Prostate gland (tissue), 2 donors: ENCODE measurements at places on chromosomes 7 and 10. TPM values are rescaled to one million over a fixed set of nuclear protein-coding genes. Genes with fewer than 3 reads are reported as not detected.
A peak's percentile ranks its signal among the peaks of the same experiment; 100 is the strongest.

- no peak overlapping the region for H3K4me3 ChIP-seq
- no peaks in the 10 kb centered on the region for H3K4me1 ChIP-seq
- no peak for DNase-seq
- no peaks in the 10 kb centered on the region for H3K36me3 ChIP-seq
These were observed 481.4 kb downstream of the GALNT17 start for GRCh38 chr7:71613313-71613712.

- no peak overlapping the region for H3K27ac ChIP-seq
- H3K36me3 ChIP-seq, result no peaks in the 10 kb centered on the region
- H3K4me1 ChIP-seq, result peaks cover 16% of the 10 kb centered on the region
- H3K4me3 ChIP-seq, result no peak overlapping the region
- no peaks in the 10 kb centered on the region for H3K27me3 ChIP-seq
These were observed 184.4 kb upstream of the LYZL2 start for GRCh38 chr10:30813872-30814481.

DNA sequence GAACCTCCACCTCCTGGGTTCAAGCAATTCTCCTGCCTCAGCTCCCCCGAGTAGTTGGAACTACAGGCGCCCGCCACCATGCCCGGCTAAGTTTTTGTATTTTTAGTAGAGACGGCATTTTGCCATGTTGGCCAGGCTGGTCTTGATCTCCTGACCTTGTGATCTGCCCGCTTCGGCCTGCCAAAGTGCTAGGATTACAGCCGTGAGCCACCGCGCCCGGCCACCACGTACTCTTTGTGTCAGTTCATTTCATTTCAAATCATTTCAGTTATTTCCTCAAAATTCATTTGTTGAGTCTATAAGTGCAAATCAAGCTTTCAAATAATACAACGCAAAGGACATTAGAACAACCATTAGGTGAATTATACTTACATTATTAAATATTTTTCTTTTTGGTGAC lies 943.8 kb downstream of the TYW1 start:
- H3K4me1 ChIP-seq, result no peaks in the 10 kb centered on the region
- no peak overlapping the region for H3K27ac ChIP-seq
- H3K4me3 ChIP-seq, result no peak overlapping the region
- no peak for DNase-seq
- no peaks in the 10 kb centered on the region for H3K27me3 ChIP-seq

SPACDR gene
- total RNA-seq, result not detected

- no peak overlapping the region for H3K4me3 ChIP-seq
- no peaks in the 10 kb centered on the region for H3K4me1 ChIP-seq
- no peak overlapping the region for H3K27ac ChIP-seq
- H3K27me3 ChIP-seq, result no peaks in the 10 kb centered on the region
- no peak for DNase-seq
- peaks cover 8% of the 10 kb centered on the region for H3K36me3 ChIP-seq
These were observed 122.6 kb downstream of the DOCK1 start for GRCh38 chr10:127027786-127028185.

GRCh38 chr10:63712717-63713115 lies 191.5 kb downstream of the REEP3 start:
- no peak overlapping the region for H3K4me3 ChIP-seq
- H3K36me3 ChIP-seq, result no peaks in the 10 kb centered on the region
- peaks cover 18% of the 10 kb centered on the region for H3K4me1 ChIP-seq
- H3K27ac ChIP-seq, result peak overlapping the region; percentile 71
- DNase-seq, result no peak
- H3K27me3 ChIP-seq, result no peaks in the 10 kb centered on the region

GRCh38 chr7:137996386-137996851 lies 5.5 kb downstream of the CREB3L2 start:
- no peak overlapping the region for H3K4me3 ChIP-seq
- DNase-seq, result no peak
- peaks cover 8% of the 10 kb centered on the region for H3K4me1 ChIP-seq
- peak overlapping the region; percentile 2 for H3K27ac ChIP-seq

GRCh38 chr10:3995302-3996210 lies 210.5 kb upstream of the KLF6 start:
- H3K4me1 ChIP-seq, result no peaks in the 10 kb centered on the region
- H3K27me3 ChIP-seq, result no peaks in the 10 kb centered on the region
- no peaks in the 10 kb centered on the region for H3K36me3 ChIP-seq
- H3K27ac ChIP-seq, result no peak overlapping the region

GRCh38 chr7:40723829-40724228 lies 589.0 kb downstream of the SUGCT start:
- H3K4me3 ChIP-seq, result no peak overlapping the region
- H3K27ac ChIP-seq, result no peak overlapping the region
- DNase-seq, result no peak
- H3K36me3 ChIP-seq, result no peaks in the 10 kb centered on the region
